ENCODE measurements at places on chromosomes 6 and 20.
A peak's percentile ranks its signal among the peaks of the same experiment; 100 is the strongest.

DNA sequence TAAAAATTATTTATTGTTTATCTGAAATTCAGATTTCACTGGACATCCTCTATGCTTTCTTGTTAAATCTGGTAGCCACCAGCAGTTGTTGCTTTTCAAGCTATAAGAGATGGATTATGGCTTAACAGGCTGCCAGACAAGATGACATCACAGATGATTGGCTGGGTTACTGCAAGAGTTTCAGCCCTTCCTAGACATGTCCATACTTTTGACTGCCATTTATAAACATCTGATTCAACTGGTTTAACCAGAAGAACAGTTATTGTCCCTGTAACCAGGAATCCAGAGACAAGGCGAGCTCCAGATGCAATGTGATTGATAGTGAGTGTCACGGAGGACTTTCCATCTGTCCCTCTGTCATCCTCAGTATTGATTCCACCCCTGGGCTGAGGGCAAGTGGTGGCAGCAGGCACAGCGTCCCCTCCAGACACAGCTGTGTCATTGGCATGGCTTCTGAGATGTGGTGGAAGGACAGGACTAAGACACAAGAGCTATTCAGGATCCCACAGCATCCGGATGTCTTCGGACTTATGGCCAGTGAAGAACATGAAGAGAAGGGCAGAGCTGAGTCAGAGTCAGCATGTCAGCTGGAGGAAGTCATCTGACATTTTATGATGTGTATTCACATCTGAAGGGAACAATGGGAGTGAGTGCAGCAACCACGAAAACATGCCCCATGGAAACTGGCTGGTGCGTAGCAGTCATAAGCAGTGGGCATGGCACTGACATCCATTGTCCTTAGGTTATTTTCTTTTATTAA, 284.5 kb upstream of the CDYL start:
- DNase-seq = no peak

- no peak for DNase-seq
These were observed 117.5 kb downstream of the KCNQ5 start for GRCh38 chr6:72739368-72739779.

DNA sequence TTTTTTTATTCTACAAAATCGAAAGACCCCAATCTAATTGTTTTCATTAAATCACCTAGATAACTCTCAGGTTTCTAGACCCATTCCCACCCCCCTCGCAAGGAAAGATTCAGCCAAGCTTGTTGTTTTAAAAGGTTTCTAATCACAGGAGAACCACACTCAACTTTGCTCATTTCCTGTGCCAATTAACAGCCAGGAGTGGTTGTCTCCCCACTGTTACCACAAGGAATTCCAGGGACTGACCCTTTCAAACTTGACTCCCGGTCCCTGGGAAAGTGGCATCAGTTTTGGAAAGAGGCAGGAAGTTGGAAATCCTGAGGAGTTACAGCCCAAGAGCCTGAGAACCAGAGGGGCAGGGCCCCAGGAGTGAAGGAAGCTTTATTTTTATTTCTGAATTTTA, 561.3 kb upstream of the JAG1 start:
- no peak for DNase-seq

DNA sequence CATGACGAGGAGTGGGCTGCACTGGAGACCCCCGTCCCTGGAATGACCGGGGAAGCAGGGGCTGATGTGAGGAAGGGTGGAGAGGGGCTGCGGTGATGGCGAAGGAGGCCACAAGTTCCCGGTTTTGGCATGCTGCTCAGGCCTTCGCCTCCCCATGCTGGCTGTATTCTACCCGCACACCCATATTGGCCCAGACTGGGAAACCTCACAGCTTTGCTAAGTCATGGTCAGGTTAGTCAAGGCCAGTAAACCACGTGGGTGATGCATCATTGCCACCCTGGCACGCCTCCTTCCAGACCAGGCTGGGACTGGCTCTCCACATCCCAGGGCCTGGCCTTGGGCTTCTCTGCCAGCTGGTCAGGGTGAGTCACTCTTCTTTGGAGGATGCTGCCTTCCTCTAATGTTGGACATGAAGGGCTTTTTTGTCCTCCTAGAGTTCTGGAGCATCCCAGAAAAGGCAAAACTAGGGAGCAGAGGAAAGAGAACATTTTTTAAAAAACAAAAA, 53.8 kb downstream of the PCNA start:
- peak; percentile 84 for DNase-seq

- no peak for DNase-seq
These were observed 32.5 kb upstream of the ADIG start for GRCh38 chr20:38548356-38549083.

DNA sequence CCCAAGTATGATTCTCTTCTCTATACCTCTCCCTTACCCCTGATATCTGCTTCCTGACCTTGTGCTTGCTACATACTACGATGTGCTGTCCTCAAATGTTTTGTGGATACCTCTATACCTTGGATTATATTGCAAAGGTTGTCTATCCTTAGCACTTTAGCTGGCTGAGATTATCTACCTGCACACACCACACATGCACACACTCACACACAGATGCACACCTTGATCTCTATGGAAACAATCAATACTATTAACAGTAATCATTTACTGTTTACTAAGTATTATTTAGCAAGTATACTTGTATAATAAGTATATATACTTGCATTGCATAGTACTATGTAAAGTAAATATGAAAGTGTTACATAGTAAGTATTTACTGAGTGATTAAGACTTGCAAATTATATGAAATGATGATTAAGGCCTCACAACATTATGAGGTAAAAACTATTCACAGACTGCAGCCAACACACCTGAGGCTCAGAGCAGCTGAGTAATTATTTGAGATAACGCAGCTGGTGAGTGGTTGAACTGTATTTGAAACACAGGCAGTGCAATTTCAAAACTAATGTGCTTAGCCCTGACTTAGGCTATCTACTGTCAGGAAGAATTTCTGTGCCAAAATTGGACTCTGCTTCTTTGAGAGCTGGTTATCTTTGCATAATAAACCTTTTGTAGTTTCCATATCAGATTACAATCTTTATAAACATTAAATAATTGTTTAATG, 699.9 kb downstream of the FRK start:
- no peak for DNase-seq

DNA sequence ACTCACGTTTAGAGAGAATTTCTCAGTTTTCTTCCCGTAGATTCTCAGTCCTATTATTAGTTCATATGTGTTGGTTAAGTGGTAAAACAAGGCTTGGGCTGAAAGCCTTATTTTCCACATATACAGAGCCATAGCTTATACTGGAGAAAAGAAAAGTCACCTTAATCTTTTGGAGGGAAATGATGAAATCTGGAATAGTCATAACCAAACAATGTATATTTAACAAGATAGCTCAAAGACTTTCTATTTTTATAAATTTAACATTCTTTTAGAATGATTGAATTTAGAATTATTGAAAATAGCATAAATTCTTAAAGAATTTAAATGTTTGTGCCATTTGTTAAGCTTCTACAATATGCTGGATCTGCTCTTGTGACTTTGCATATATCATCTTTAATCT, 85.8 kb downstream of the CDKAL1 start:
- DNase-seq = no peak

DNA sequence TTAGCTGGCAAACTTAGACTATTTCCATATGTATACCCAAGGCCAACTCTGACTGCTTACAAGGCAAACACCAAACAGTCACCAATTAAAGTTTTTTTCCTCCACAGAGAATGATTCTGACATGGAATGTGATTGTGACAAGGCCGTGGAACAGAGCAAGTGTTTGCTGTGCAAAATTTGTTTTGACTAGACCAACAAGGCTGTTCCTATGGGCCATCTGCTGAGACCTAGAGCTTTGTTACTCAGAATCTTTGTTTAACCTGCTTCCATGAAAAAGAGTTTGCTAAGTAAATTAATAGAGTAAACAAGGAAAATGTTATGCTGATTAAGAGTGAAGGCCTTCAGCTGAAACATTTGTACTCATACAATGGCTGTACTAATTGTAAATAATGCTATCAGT, 51.6 kb upstream of the IMPG1 start:
- no peak for DNase-seq

GRCh38 chr6:168197636-168198301, 118.8 kb upstream of the FRMD1 start:
- DNase-seq = no peak

DNA sequence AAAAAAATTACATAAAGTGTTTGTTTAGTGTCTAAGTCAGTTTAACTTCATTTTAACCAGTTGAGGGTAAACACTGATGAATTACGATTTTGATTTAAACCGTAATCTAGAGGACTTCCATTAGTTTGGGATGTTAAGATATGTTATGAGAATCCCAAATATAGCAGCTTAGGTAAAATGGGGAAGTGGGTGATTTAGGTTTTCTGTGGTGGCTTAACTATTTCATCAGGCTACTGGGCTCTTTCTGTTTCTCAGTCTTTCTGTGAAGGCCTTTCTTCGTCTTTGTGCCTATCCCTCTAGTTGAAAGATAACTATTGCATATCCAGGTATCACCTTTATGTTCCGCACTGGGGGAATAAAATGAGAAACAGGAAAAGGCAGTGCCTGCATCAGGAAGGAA, 27.9 kb downstream of the CENPW start:
- DNase-seq = peak; percentile 40

GRCh38 chr20:48282591-48283228, 497.4 kb upstream of the SULF2 start:
- DNase-seq = no peak

GRCh38 chr6:153727885-153728284, 311.2 kb upstream of the OPRM1 start:
- DNase-seq = no peak

DNA sequence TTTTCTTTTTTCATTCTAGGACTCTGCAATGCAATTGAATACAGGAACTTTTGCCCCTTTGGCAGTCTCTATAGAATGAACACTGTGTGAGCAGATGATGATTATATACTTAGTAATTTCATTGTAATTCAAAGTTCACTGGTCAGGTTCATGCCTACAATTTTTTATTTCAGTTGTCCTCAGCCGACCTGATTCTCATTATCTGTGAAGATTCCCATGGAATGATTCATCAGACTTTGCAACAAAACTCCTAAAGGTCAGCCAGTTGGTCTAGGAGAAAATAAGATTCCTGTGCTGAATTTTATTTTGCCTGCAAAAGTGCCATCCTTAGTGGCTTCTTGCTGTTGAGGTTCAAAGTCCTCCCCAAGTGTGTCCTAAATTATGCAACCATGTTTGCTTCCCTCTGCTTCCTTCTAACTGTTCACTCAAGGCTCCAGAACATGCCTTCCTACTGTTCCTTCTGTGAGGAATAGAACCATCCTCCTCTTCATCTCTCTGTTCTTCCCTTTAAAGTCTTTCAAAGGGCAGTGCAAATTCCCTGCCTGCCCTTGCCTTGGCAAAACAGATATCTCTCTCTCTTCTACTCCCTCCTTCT, 194.2 kb upstream of the CNR1 start:
- DNase-seq = no peak

- peak; percentile 39 for DNase-seq
These were observed 16.0 kb downstream of the RPS12 start for GRCh38 chr6:132830334-132830751.

DNA sequence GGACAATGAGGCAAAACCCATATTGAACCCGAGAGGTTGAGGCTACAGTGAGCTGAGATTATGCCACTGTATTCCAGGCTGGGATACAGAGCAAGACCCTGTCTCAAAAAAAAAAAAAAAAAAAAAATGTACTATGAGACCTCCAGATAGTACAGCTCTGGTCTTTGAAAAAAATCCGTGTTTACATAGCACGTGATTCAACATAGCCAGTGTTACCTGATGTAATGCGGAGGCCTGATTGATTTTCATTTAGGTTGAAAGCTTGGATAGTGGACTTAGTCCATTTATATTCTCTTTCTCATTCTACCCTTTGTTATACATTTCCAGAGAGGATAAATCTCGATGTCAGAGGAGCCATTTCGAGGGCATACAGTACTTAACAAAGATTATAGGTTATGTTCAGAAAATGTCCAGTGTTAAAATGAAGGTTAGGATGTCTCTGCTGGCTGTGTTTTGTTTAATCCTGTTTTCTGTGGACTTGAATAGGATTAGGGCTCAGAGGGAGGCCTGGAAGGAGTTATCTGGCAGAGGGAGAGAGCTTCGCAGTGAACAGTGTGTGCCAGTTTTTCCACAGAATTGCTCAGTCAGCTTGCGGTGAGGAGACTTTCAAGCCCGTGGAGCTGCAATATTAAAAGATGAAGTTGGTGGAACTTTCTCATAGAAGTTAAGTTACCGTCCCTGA, 33.9 kb upstream of the BCLAF1 start:
- DNase-seq = no peak

- DNase-seq = no peak
These were observed 22.7 kb upstream of the PRDM1 start for GRCh38 chr6:106063448-106063850.

GRCh38 chr6:21754891-21755290, 161.3 kb downstream of the SOX4 start:
- no peak for DNase-seq

- DNase-seq = no peak
These were observed 41.3 kb downstream of the SYNJ2 start for GRCh38 chr6:158022749-158023596.

GRCh38 chr6:157747370-157747769, 75.7 kb upstream of the SNX9 start:
- peak; percentile 73 for DNase-seq

DNA sequence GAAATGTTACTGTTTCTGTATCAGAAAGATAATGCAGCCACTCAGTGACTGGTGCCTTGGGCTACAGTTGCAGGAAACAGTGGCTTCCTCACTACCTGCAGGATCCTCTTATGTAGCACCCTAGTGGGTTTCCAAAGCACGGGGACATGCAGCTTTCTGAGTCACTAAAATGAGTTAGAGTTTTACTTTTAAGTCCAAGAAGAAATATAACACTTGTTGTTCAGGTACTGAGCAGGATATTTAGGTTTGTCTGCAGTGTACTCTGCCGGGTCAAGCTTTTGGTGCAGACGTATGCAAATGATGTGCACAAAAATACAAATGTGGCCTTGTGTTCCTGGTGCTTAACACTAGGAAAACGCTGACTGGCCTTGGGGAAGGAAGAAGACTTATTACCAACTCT, 22.0 kb downstream of the ACSS1 start:
- DNase-seq = peak; percentile 75

DNA sequence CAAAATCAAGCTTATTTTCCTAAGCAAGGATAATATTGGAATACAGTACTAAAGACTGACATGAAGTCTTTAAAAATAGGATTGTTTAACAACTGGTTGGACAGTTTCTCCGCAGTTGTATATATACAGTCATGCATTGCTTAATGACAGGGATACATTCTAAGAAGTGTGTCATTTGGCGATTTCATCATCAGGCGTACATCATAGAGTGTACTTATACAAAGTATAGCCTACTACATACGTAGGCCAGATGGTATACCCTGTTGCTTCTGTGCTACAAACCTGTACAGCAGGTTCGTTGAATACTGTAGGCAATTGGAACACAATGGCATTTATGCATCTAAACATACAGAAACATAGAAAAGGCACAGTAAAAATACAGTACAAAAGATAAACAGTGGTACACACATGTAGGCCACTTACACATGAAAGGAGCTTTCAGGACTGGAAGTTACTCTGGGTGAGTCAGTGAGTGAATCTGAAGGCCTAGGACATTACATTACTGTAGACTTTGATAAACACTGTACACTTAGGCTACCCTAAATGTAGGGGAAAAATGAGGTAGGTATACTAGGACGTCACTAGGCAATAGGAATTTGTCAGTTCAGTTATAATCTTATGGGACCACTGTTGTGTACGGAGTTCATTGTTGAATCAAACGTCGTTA, 20.1 kb downstream of the HECA start:
- no peak for DNase-seq
